Glutamatergic neuron (in vitro differentiated cells): ENCODE measurements at places on chromosomes 7 and 10. TPM values are rescaled to one million over a fixed set of nuclear protein-coding genes. Genes with fewer than 3 reads are reported as not detected.

Gene ZNF789
- total RNA-seq = 19.5 TPM

Gene RAMP3
- total RNA-seq = not detected

Gene ANK3
- 84.9 TPM for total RNA-seq

Gene AZGP1
- total RNA-seq = 0.44 TPM

Gene AKR1C2
- total RNA-seq = 3.8 TPM

Gene ZNF655
- 74.0 TPM for total RNA-seq

Gene PRSS37
- total RNA-seq = not detected

Gene NPC1L1
- not detected for total RNA-seq

Gene TMEM248
- total RNA-seq = 62.6 TPM

Gene RTKN2
- 3.2 TPM for total RNA-seq

Gene CYP2C18
- total RNA-seq = not detected

Gene CNPY1
- not detected for total RNA-seq

Gene SAMD9L
- not detected for total RNA-seq

Gene DLX5
- total RNA-seq = not detected

Gene PLPP4
- total RNA-seq = 2.6 TPM

Gene BTBD16
- 0.98 TPM for total RNA-seq

Gene CRYGN
- total RNA-seq = not detected

Gene DIP2C
- 52.6 TPM for total RNA-seq

Gene CCDC146
- 3.7 TPM for total RNA-seq

Gene RAPGEF5
- 169 TPM for total RNA-seq

Gene CRPPA
- total RNA-seq = 5.3 TPM

Gene RBM33
- total RNA-seq = 67.5 TPM

Gene C1QL3
- not detected for total RNA-seq

Gene PAPOLB
- 1.2 TPM for total RNA-seq

Gene TSPAN33
- total RNA-seq = 6.6 TPM

Gene MAT1A
- total RNA-seq = not detected

Gene SLC39A12
- not detected for total RNA-seq

Gene CALN1
- 3.5 TPM for total RNA-seq

Gene GLI3
- total RNA-seq = 2.9 TPM

Gene NOS3
- total RNA-seq = 0.86 TPM

Gene ZNF117
- total RNA-seq = 34.0 TPM

Gene POMZP3
- 29.5 TPM for total RNA-seq

Gene LRMDA
- 2.1 TPM for total RNA-seq

Gene TAS2R41
- total RNA-seq = not detected

Gene SPDYE1
- not detected for total RNA-seq

Gene HMX3
- not detected for total RNA-seq

Gene ORC5
- total RNA-seq = 14.7 TPM

Gene SMNDC1
- 37.1 TPM for total RNA-seq

Gene VAX1
- 0.27 TPM for total RNA-seq

Gene PALD1
- 15.5 TPM for total RNA-seq

Gene GPR158
- total RNA-seq = 2.6 TPM

Gene HKDC1
- not detected for total RNA-seq

Gene OR2A42
- not detected for total RNA-seq

Gene APBB1IP
- not detected for total RNA-seq

Gene CALHM2
- 0.44 TPM for total RNA-seq

Gene NACAD
- 125 TPM for total RNA-seq

Gene C10orf67
- not detected for total RNA-seq
